ENCODE measurements at places on chromosomes 3 and 15.

- no peak for DNase-seq
These were observed 19.8 kb upstream of the PIGZ start for GRCh38 chr3:196988241-196989029.

DNA sequence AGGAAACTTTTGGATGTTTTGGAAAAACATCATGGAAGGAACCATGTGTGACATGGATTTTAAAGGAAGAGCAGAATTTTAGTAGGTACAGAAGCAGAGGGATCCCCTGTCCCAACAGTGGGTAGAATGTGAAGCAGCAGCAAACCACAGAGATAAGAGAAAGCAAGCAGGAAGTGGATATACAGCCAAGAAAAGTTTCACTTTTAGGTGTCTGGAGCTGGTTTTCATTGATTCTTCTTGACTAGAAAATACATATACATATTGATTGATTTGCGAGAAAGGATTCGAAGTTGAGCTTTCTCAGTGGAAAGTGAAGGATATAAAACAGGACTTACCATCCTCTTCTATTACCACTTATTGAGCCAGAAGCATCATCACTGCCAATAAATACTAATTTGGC, 133.5 kb downstream of the KCNMB2 start:
- DNase-seq, result no peak

DNA sequence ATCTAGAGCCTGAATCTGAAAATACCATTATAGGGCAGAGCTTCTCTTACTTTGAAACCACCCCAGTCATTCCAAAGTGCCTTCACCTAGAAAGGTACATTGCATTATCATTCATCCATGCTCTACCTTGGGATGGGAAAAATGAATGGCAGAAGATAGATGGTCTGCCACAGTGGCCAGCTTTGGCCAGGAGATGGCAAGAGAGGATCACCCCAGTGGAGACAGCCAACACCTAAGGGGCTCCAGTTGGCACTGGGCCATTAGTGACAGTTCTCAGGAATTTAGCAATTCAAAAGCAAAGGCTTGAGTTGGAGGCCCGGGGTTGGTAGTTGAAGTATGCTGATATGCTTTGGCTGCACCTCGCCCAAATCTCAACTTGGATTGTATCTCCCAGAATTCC, 253.6 kb upstream of the MRPL3 start:
- DNase-seq, result no peak

DNA sequence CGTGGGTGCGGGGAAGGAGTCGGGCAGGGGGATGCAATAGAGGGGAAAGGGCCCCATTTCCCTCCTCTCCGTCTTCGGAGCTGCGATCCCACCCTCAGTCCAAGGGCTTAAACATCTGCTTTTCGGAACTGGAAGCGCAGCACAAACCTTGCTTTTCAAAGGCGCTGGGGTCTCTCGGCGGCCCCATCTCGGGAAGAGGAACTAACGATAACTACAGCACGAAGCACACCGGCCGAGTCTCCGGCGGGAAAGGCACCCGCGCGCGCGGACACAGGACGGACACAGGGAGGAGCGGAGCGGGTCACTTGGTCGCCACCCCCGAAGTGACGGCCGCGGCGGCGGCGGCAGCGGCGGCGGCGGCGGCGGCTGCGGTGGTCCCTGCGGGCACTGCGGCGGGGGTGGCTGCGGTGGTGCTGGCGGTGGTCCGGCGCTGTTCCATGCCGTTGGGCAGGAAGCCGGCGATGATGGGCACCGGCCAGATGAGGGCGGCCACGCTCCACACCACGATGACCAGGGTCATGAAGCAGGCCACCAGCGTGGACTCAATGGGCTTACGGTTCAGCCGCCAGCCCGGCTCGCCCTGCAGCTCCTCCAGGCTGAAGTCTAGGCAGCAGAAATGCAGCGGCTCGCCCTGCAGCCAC, 1.1 kb downstream of the TMEM158 start:
- peak; percentile 18 for DNase-seq

DNA sequence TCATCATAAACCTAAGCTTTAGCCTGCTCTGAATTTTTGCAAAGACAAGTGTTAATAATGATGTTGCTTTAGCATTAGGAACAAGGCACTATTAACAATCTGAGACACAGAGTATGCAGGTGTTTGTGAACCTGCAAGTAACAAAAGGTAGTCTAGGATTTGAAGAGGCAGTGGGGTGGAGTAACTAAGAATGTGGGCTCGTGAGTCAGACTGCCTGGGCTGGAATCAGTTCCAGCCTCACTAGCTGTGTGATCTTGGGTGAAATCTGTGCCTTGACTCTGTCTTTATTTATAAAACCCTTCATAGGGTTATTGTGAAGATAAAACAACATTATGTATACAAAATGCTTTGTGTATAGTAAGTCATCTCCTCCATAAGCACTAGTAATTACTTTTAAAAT, 610.6 kb upstream of the CFAP20DC start:
- DNase-seq, result peak; percentile 18

- DNase-seq, result no peak
These were observed 16.2 kb downstream of the CCDC33 start for GRCh38 chr15:74252291-74252690.

DNA sequence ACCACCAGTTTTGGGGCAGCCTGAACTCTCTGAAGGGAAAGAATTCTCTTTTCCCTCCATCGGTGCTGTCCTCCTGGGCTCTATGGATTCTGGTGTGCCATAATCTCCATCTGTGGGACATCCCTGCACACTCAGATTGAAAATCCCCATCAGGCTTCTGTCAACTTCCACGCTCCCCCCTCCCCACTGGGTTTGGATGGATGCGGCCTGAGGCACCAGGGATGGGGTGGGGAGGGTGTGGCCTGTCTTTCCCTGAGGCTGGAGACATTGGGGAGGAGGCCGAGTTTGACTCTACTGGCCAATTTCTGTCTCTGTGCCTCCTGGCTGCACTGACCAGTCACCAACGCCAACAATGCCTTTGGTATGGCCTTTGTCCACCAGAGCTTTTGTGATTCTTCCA, 16.3 kb upstream of the FBLN2 start:
- no peak for DNase-seq

DNA sequence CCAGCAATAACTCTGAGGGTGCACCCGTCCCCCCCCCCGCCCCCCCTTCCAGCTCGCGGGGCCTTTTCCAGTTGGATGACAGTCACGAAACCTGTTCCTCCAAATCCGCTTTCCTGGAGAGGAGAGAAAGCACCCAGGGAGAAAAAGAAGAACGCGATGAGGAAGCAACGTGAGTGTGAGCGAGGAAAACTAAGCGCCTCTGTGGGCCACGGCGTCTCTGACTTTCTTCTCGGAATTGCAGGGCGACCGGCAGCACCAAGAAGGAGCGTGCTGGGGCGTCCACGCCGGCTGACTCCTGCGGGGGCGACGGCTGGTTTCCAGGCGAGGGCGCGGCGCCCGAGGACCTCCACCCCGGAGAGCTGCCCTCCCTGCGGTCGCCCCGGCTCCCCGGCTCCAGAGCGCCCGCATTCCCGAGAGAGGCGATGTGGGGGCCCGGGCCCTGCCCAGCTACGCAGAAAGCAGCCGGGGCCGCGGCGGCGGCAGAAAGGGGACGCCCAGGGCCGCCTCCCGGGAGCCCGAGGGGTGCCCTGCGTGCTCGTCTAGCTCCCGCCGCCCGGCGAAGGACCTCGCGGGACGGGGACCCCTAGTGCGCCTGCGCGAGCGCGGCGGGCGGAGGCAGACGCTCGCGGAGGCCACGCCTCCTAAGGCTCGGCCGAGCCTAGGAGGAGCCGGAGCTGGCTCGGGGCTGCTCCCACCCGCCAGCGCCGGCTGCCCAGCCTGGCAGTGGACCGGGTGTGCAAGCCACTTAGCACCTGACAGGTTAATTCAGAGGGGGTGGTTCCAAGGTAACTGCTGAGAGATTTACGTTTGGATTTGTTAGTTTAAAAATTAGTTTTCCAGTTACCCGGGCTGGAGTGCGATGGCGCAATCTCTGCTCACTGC, 15.3 kb upstream of the ADIPOQ start:
- DNase-seq, result peak; percentile 18

- peak; percentile 28 for DNase-seq
These were observed at the start of gene TTLL13 for GRCh38 chr15:90249203-90249863. Gene TTLL13, plus strand, starts transcription at chr15:90249556. Its CDS starts 1,075 bp downstream, at chr15:90250631.

GRCh38 chr3:187952849-187953248, 201.1 kb upstream of the LPP start:
- no peak for DNase-seq

All from NCI-H748 treated with DMSO at 0.1 percent for 48 hours (cell line).